Dorsolateral prefrontal cortex (tissue), 122 donors: ENCODE measurements at places on chromosomes 13 and 19.

GRCh38 chr13:111460548-111461444, 140.4 kb downstream of the TEX29 start:
- peak; percentile 69 for DNase-seq

- no peak for DNase-seq
Measured at GRCh38 chr13:27170221-27170515, 1.4 kb downstream of the USP12 start.

GRCh38 chr19:15378534-15379082, 979 bp downstream of the AKAP8 start:
- peak; percentile 47 for DNase-seq

- DNase-seq: no peak
Measured at GRCh38 chr19:16233836-16234551, 36.3 kb downstream of the AP1M1 start.

- no peak for DNase-seq
Measured at GRCh38 chr13:71350886-71351285, 516.1 kb downstream of the DACH1 start.

- DNase-seq: no peak
Measured at GRCh38 chr13:112742583-112742982, 52.7 kb downstream of the ATP11A start.

DNA sequence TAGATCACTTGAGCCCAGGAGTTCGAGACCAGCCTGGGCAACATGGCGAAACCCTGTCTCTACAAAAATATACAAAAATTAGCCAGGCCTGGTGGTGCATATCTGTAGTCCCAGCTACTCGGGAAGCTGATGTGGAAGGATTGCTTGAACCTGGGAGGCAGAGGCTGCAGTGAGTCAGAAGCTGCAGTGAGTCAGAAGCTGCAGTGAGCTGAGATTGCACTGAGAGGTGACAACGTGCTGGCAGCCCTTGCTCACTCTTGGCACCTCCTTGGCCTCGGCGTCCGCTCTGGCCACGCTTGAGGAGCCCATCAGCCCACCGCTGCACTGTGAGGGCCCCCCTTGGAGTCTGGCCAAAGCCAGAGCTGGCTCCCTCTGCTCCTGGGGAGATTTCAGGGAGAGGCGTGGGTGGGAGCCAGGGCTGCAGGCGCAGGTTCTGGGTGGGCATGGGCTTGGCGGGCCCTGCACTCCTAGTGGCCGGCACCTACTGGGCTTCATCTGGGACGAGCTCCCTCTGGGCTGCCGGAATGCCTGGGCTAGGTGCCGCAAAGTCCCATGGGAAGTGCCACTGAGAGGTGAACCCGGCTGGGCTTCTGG, 39.5 kb upstream of the RPL21 start:
- no peak for DNase-seq
